T-cell (primary cell): ENCODE measurements at places on chromosomes 16 and 17.

DNA sequence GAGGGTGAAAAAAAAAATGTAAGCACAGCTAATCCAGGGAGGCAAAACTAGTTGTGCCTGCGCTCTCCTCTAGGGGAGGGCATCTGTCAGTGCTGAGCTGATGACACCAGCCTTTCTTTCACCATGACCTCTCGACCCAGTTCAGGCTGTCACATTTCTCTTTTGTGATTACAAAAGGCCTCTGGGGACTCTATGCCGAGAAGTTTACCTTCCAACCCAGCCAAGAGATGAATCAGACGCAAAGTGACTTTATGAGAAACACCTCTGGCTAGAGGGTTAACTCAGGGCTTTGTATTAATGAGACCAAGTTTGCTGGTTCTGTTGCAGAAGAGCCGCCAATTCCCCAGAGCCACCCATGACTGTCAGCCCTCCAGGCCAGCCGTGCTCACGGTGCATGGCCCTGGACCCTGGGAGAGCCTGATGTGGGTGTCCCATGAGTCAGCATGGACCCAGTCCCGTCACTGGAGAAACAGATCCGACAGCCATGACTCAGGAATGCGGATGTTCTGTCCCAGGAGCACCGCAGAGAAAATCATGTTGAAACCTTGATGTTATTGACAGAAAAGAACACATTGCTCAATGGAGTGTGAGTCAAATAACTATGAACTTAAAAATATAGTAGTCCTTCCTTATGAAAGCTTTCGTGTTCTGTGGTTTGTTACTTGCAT is 437.2 kb downstream of the HS3ST3B1 start:
- no peak for DNase-seq
- H3K27ac ChIP-seq: no peak overlapping the region
- no peak overlapping the region for H3K4me3 ChIP-seq

DNA sequence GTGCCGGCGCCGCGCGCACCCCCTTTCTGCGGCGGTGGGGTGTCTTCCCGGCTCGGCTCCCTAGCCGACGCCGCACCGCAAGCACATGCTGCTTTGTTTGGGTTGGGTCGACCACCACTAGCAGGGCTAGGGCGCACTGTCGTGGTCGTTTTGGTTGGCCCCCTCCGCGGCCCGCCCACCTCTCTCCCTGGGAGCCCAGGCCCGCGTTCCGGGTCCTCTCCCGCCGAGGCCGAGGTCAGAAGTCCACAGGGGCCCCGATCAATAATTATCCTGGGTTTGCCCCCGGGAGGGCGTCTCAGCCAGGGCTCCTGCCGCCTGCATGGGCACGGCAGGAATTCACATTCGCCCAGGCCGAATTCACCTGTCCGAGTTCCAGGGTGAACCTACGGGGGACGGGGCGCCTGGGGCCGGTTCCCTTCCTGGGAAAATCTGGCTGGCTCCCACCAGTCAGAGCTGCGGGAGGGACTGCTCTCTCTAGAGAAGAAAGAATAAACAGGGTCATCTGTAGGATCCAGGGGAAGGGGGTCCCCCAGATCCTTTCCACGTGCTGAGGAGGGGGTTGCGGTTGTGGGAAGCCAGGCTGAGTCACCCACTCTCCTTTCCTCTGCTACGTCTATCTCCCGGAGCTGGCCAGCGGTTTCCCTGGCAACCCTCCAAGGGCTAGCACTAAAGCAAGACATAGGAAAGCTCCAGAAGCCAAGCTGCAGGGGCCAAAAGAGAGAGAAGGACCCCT is 584 bp upstream of the STAT5B start:
- peaks cover 22% of the 10 kb centered on the region for H3K4me1 ChIP-seq
- no peak for DNase-seq
- no peaks in the 10 kb centered on the region for H3K36me3 ChIP-seq
- H3K4me3 ChIP-seq: peak overlapping the region; percentile 69
- no peaks in the 10 kb centered on the region for H3K27me3 ChIP-seq

DNA sequence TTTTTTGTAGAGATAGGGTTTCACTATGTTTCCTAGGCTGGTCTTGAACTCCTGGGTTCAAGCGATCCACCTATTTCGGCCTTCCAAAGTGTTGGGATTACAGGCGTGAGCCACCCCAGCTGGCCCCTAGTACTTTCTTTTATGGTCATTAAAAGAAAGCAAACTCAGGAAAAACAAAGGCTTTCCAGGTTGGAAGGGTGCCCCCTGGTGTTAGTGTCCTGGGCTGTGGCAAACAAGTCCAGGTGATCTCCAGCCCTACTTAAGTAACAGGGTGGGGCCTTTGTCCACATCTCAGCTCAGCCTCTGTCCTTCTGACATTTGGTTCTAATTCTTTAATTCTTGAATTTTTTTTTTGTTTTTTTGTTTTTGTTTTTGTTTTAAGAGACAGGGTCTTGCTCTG is 6.9 kb downstream of the IGFBP4 start:
- H3K4me1 ChIP-seq: peaks cover 24% of the 10 kb centered on the region
- H3K27me3 ChIP-seq: peaks cover 19% of the 10 kb centered on the region
- DNase-seq: no peak
- H3K36me3 ChIP-seq: no peaks in the 10 kb centered on the region
- H3K27ac ChIP-seq: no peak overlapping the region
- H3K4me3 ChIP-seq: no peak overlapping the region

DNA sequence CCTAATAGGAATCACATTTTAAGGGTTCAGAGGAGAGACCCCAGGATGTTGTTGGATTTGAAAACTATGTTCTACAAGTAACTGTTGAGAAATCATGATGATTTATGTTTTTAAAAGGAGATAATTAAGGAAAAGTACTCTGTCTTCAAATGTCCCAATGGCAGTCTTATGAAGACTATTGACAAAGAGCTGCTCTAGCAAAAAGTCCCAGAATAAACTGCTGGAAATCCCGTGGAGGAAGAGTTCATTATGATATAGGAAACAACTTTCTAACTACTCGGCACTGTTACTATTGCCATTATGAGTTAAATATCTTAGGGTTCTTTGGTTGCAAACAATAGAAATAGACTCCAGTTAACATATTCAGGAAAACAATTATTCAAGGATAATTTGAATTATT is 65.6 kb upstream of the GAS7 start:
- H3K27ac ChIP-seq: no peak overlapping the region
- no peak for DNase-seq
- H3K4me3 ChIP-seq: no peak overlapping the region
- H3K4me1 ChIP-seq: no peaks in the 10 kb centered on the region
- no peaks in the 10 kb centered on the region for H3K36me3 ChIP-seq

- H3K36me3 ChIP-seq: no peaks in the 10 kb centered on the region
- DNase-seq: no peak
- no peaks in the 10 kb centered on the region for H3K27me3 ChIP-seq
- H3K4me1 ChIP-seq: peaks cover 5% of the 10 kb centered on the region
- no peak overlapping the region for H3K4me3 ChIP-seq
- no peak overlapping the region for H3K27ac ChIP-seq
Measured at GRCh38 chr17:44002141-44002848, 2.1 kb upstream of the NAGS start.

- no peak overlapping the region for H3K4me3 ChIP-seq
- no peak for DNase-seq
- no peaks in the 10 kb centered on the region for H3K4me1 ChIP-seq
Measured at GRCh38 chr17:78101112-78101511, 27.4 kb downstream of the TMC6 start.

GRCh38 chr17:73065376-73065775 is 27.1 kb downstream of the SLC39A11 start:
- H3K27ac ChIP-seq: no peak overlapping the region
- H3K4me3 ChIP-seq: no peak overlapping the region
- DNase-seq: no peak
- H3K4me1 ChIP-seq: no peaks in the 10 kb centered on the region

DNA sequence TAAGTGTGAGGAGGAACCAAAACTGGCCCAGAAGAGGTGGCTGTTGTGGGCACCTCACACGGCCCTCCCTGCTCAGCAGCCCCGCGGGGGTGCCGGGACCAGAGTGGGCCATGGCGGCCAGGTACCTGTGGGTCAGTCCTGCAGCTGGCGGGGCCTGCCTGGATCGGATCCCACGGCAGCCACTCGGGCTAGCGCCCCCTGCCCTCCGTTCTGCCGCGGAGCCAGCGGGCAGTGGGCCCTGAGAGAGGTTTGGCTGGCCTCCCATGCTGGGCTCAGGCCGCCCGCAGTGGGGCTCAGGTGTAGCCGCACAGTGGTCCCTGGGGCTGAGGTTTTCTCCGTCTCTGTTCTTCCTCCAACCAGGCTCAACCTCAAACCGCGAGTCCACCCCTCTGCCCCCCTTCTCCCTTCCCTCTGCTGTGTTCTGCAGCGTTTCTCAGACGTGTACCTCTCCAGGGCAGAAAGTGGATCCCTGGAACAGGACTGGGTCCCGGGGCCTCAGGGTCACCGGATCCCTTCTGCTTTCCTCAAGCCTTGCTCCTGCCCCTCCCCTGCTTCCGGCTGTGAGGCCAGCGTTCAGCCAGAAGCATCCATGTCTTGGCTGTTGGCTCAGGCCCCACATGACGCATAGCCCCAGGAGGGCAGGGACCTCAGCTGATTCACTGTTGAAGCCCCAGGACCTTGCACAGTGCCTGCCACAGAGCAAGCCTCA is 28.6 kb upstream of the ITGA3 start:
- H3K27ac ChIP-seq: no peak overlapping the region
- peaks cover 41% of the 10 kb centered on the region for H3K27me3 ChIP-seq
- no peaks in the 10 kb centered on the region for H3K36me3 ChIP-seq
- H3K4me3 ChIP-seq: peak overlapping the region; percentile 23
- no peaks in the 10 kb centered on the region for H3K4me1 ChIP-seq

DNA sequence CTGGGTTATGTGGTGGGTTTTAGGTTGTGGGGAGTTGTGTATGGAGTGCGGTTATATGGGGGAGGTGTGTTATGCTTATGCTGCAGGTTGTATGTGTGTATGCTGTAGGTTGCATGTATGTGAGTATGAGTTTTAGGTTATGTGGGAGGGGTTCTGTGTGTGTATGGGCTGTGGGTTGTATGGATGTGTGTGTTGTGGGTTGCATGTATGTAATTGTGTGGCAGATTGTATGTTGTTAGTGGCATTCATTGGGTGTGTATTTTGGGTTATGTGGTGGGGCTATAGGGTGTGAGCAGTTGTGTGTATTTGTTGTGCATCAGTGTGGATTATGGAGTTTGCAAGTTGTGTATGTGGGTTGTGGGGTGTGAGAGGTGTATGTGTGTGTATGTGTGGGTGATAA is 277.4 kb downstream of the NPIPA8 start:
- no peak overlapping the region for H3K27ac ChIP-seq
- DNase-seq: no peak
- H3K27me3 ChIP-seq: no peaks in the 10 kb centered on the region
- H3K4me3 ChIP-seq: no peak overlapping the region
- H3K4me1 ChIP-seq: no peaks in the 10 kb centered on the region

- no peaks in the 10 kb centered on the region for H3K36me3 ChIP-seq
- H3K27ac ChIP-seq: no peak overlapping the region
- no peaks in the 10 kb centered on the region for H3K4me1 ChIP-seq
- DNase-seq: no peak
- no peak overlapping the region for H3K4me3 ChIP-seq
Measured at GRCh38 chr17:77555741-77556291, 402.7 kb upstream of the TNRC6C start.

DNA sequence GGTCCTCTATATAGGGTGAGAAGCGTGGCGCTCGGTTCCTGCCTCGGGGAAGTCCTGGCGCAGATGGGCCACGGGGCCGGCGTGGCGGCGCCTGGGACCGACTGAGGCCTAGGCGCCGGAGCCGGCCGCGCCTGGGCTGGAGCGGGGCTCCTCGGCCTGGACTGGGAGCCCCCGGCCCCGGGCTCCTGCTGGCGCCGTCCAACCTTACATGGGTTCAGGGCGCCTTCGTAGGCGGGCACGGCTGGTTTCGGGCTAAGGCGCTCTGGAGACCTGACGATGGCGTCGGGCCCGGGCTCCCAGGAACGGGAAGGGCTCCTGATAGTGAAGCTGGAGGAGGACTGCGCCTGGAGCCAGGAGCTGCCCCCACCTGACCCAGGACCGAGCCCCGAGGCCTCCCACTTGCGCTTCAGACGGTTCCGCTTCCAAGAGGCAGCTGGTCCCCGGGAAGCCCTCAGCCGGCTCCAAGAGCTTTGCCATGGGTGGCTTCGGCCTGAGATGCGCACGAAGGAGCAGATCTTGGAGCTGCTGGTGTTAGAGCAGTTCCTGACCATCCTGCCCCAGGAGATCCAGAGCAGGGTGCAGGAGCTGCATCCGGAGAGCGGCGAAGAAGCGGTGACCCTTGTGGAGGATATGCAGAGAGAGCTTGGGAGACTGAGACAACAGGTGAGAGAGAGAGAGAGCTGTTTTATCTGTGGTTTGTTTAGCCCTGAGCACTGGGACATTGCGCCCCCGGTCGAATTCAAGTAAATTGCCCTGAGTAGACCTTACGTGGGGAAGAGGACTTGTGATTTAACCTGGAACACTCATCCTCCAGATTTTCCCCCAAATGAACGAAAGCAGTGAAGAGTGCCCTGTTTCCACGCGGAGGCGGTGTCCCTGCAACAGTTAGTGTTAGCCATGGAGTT is 504 bp downstream of the ZNF263 start:
- H3K4me3 ChIP-seq: peak overlapping the region; percentile 80
- H3K27ac ChIP-seq: peak overlapping the region; percentile 97
- peaks cover 27% of the 10 kb centered on the region for H3K36me3 ChIP-seq
- DNase-seq: no peak
- peaks cover 32% of the 10 kb centered on the region for H3K4me1 ChIP-seq

- peak overlapping the region; percentile 63 for H3K4me3 ChIP-seq
- H3K36me3 ChIP-seq: no peaks in the 10 kb centered on the region
- peak overlapping the region; percentile 47 for H3K27ac ChIP-seq
- peak; percentile 58 for DNase-seq
- peaks cover 8% of the 10 kb centered on the region for H3K27me3 ChIP-seq
Measured at GRCh38 chr16:67000384-67001351, 12.3 kb downstream of the CES4A start.

GRCh38 chr17:49379926-49380325 is 17.9 kb upstream of the ZNF652 start:
- H3K4me1 ChIP-seq: no peaks in the 10 kb centered on the region
- DNase-seq: no peak
- H3K27ac ChIP-seq: no peak overlapping the region
- H3K27me3 ChIP-seq: no peaks in the 10 kb centered on the region
- no peaks in the 10 kb centered on the region for H3K36me3 ChIP-seq

- peak; percentile 85 for DNase-seq
- peaks cover 39% of the 10 kb centered on the region for H3K36me3 ChIP-seq
- H3K27me3 ChIP-seq: no peaks in the 10 kb centered on the region
- H3K4me1 ChIP-seq: no peaks in the 10 kb centered on the region
- no peak overlapping the region for H3K27ac ChIP-seq
Measured at GRCh38 chr17:45277216-45277849, 15.4 kb upstream of the SPATA32 start.

GRCh38 chr16:74999609-75000480 is 1.0 kb downstream of the ZNRF1 start:
- no peak overlapping the region for H3K27ac ChIP-seq
- H3K4me1 ChIP-seq: peaks cover 23% of the 10 kb centered on the region
- no peaks in the 10 kb centered on the region for H3K36me3 ChIP-seq
- DNase-seq: peak; percentile 55
- peak overlapping the region; percentile 62 for H3K4me3 ChIP-seq

DNA sequence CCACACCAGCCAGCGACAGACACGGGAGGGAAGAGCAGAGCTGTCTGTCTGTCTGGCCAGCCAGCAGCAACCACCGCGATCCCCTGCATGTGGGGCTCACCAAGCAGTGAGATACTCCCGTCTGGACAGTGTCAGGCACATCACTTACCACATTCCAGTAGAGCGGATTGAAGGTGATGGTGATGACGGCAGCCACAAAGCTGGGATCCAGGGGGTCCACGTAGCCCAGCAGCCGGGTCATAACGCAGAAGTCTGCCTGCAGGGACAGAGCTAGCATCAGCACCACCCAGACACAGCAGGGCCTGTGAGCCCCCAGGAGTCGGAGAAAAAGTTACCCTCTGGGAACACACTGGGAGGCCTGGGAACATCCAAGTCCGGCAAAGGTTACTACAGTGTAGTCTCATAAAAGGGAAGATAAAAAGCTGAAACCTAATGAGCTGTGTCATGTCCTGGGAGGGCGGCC is 14.7 kb downstream of the PEMT start:
- no peak overlapping the region for H3K27ac ChIP-seq
- no peak overlapping the region for H3K4me3 ChIP-seq
- no peak for DNase-seq
- H3K4me1 ChIP-seq: no peaks in the 10 kb centered on the region
- H3K36me3 ChIP-seq: peaks cover 13% of the 10 kb centered on the region
- H3K27me3 ChIP-seq: no peaks in the 10 kb centered on the region
